Ammon's horn (tissue), 1 donor: ENCODE measurements at places on chromosomes 2 and 18.

DNA sequence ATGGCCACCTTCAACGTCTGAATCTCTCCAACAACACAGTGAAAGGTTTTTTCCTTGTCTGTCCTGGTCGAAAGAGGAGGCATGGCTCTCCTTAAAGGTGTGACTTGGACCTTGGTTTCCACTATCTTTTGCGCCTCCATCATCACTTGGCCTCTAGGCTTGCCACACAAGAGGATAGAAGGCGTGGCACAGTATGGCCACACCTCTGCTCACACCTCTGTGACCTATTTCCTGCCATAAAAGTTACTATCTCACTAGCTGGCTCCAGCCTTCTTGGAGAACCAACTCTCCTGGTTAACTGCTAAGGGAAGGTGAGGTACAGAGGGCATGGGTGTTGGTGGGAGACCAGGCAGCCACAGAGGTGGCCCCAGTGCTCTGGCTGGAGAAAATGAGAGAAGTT, 165.9 kb downstream of the UXS1 start:
- no peak for DNase-seq

DNA sequence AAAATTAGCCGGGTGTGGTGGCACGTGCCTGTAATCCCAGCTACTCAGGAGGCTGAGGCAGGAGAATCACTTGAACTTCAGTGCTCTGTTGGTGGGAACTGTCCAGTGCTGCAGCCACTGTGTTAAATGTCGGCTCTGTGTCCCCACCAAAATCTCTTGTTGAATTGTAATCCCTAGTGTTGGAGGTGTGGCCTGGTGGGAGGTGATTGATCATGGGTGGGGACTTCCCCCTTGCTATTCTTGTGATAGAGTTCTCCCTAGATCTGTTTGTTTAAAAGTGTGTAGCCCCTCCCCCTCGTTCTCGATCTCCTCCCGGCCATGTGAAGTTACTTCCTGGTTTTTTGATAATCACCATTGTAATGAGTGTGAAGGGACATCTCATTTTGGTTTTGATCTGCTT, 9.8 kb upstream of the RPL31 start:
- DNase-seq: no peak

DNA sequence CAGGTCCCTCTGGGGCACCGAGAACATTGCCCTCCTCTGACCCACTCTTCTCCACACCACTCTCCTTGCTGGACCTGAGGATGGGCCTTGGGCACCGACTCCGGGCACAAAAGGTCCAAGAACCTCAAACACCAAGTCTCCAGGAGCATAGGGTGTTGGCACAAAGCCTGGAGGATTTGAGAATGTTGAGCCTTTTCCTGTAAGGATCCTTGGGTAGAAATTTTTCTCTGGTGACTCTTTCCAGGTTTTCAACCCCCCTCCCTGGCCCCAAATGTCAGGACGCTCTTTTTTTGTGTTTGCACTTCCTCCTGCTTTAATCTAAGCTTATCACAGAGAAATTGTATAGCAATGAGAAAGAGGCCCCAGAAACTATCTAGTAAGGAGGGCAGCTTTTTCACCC, 9.2 kb downstream of the SPR start:
- DNase-seq: no peak

- no peak for DNase-seq
These were observed 10.4 kb downstream of the TOGARAM2 start for GRCh38 chr2:28991460-28991859.

DNA sequence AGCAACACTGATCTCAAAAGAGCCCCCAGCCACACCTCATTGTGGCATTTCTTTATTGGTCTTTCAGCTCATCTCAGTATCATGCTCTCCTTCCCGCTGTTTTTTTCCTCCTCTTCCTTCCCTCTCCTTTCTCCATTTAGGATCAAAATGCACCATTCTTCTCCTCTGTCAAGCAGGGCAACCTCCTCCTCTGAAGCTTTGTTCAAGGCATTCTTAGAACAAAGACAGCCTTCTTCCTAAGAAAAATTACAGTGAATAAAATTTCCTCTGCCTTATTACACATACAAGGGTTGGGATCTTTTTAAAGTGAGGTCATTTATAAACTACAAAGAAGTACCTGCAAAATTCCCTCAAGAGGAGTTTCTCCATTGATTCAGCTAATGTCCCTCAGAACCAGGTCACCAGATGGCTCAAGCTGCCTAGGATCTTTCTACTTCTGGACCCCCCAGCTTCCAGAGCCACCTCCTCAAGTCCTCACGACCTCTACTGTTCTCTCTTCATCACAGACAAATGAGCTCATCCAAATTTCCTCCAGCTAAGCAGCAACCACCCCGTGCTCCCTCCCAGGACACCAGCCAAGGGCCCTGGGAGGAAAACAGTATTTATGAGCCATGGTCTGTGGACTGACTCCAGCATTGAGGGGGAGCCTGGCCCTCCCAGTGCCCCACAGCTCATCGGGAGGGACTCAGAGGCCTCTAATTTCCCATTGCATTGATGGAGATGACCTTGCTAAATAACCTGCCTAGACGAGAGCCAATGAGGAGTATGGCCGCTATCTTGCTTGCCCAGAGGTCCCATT, 18.0 kb downstream of the SFXN5 start:
- DNase-seq: peak; percentile 62

GRCh38 chr2:32783469-32783868, 155.6 kb downstream of the TTC27 start:
- no peak for DNase-seq

DNA sequence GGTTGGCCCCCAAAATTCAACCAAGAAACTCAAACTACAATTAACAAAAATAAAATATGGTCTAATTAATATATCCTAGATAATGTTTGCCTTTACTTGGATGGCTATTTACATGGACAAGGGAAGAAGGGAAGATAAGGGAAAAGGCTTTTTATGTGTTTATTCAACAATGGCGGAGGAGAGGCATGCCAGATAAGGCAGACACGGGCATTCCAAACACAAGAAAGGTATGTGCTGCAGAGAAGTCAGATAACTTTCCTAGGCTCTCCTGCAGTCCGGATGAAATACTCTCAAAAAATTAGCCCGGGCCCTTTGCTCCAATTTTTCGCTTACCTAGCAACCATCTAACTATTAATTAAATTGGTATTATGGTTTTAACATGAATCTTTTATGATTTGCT, 5.1 kb upstream of the TTR start:
- DNase-seq: no peak
